Cortex of kidney (tissue), 1 donor: ENCODE measurements at places on chromosomes 2 and 18.

DNA sequence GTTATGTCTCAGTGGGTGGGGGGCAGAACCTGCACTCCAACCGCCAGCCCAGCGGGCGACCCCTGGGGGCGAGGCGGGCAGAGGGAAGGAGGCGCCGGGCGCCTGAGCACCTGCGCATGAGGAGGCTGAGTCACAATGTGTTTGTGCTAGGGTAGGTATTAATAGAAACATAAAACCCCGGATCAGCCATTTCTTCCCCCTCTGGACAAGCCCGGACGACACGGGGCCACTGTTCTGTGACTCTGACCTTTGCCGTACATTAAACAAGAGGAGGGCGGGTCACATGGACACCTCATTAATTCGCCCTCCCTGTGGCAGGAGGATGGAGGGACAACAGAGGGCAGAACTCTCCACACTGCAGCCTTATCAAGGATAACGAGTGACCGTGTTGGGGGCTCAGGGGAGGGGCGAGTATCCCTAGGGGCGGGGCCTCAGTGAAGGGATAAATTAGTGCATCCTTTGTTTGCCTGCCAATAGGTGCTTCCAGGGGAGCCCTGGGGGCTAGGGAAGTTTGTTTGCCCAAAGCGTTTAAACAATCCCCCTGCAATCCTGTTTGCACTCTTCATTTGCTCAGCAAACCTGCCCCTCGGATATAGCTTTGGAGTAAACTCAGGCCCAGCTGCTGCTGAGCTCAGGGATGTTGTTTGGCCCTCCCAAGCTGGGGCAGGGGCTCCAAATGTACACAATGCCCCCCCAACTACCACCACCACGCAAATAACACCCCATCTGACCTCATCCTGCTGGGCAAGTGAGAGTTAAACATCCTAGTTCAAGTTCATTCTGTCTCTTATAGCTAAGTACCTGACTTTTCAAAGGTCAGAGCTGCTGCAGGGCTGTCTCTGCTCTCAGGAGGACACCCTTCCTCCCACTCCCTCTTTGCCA lies 171.2 kb upstream of the GLI2 start:
- DNase-seq = no peak

DNA sequence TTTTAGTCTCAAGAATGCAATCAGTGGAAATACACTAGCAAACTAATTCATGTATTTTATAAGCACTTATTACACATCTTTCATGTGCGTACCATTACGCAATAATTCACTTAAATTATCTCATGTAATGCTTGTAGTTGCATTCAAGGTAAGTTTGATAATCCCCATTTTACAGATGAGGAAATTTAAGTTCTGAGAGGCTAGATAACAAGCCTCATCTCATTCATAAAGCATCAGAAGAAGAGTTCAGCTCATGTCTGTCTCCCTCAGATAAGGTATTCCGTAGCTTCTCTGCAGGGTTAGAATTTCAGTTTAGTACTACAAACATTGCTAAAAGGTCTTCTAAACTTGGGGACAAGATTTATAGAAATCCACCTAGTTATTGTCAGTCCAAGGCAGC lies 47.8 kb downstream of the HNMT start:
- no peak for DNase-seq

- no peak for DNase-seq
Observed at GRCh38 chr2:215917953-215918620, 95.3 kb downstream of the MREG start.

DNA sequence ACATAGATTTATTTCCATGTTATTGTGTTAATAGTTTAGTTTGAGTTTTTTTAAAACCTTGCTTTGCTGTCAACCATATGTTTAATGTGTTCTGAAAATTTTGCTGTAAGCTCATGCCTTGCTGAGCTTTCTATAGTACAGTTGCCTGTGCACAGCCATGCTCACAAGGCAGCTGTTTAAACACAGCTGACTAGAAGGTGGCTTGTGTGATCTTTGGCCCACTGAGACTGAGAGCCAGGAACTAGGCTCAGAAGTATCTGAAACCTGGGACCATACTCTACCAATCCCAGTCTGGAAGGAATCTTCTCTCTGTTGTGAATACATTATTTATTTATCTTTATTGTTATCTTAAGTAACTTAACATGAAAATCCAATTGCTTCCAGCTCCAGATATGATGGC lies 350.5 kb downstream of the KIAA1328 start:
- no peak for DNase-seq

- DNase-seq = no peak
Observed at GRCh38 chr2:130264501-130264900, 66.3 kb upstream of the TUBA3E start.

DNA sequence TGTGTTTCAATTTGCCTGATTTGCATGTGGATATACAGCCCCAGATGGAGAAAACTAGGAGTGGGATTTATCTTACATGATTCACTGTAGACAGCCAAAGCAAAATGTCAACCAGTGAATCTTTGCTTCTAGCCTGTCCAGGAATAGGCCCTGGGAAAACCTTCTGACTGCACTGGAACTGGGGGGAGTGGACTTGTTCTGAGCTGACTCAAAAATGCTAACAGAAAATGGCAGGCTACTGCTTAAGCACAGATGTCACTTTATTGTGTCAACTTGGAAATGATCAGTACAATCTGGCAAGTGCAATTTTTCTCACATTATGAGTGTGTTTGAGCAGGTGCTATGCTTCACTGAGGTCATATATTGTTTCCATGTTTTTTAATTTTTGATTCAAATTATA lies 593.7 kb downstream of the NRXN1 start:
- no peak for DNase-seq

- DNase-seq = no peak
Observed at GRCh38 chr18:13450289-13451212, 232.0 kb downstream of the LDLRAD4 start.

- DNase-seq = no peak
Observed at GRCh38 chr18:41771973-41772372, 183.1 kb upstream of the PIK3C3 start.

- DNase-seq = no peak
Observed at GRCh38 chr2:206979922-206980321, 40.6 kb downstream of the CPO start.

DNA sequence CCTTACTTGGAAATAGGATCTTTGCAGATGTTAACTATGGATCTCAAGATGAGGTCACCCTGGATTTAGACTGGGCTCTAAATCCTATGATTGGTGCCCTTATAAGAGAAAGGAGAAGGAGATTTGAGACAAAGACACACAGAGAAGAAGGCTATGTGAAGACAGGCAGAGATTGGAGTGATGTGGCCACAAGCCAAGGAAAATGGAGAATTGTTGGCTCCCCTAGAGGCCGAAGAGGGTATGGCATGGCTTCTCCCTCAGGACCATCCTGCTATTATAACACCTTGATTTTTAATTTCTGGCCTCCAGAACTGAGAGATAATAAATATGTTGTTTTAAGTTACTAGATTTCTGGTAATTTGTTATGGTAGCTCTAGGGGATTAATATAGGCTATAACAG lies 7.6 kb downstream of the CYBRD1 start:
- no peak for DNase-seq

GRCh38 chr2:30439879-30440278 lies 7.2 kb upstream of the LCLAT1 start:
- DNase-seq = no peak

DNA sequence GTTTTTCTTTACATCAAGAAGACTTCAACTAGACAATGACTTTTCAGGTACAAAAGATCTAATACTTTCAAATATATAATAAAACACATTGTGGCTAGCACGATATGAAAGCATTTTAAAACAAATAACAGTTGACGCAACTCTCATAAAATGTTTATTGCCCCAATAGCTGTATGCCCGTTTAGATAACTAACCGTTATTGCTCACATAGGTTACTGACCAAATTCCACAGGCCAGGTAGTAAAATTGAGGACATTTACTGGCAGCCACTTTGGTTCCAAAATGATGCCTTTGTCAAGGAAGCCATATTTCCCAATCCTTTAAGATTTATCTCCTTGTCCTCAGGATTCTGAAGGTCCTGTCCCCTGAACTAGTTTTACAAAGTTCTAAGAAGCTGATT lies 2.9 kb upstream of the REG1B start:
- DNase-seq = no peak

DNA sequence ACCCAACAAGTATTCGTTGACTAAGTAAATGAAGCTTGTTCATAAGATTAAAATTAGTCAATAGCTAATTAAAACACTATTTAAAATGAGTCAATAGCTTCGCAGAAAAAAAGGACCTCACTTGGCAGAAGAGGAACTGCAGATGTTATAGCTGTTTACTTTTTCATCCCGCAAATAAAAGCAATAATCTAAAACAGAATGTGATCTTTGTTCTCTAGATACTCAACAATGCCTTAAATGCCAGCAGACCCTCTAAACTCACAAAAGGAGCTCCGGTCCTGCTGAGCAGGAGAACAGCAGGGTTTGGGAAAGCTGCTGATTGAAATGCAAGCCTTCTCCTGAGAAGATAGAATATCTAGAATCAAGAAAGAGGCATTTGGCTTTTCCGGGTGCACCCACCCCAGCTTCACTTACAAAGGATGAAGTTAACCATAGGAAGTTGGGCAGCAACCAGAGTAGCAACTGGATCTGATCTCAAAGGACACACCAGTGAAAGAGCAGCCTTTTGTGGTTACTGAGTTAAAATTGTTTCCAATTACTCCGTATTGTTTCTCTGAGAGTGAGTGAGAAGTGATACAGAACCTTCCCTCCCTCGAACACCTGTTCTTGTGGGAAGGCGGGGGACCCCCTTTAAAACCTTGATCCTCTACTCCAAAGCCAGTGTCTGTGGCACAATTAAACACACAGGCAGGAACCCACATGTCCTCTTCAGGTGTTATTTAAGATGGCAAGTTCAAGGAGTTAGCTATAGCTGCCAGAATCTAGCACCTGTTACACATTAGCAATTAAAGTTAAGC lies 6.8 kb downstream of the CCBE1 start:
- no peak for DNase-seq
